ENCODE measurements at places on chromosomes 2 and 18. TPM values are rescaled to one million over a fixed set of nuclear protein-coding genes. Genes with fewer than 3 reads are reported as not detected.

DNA sequence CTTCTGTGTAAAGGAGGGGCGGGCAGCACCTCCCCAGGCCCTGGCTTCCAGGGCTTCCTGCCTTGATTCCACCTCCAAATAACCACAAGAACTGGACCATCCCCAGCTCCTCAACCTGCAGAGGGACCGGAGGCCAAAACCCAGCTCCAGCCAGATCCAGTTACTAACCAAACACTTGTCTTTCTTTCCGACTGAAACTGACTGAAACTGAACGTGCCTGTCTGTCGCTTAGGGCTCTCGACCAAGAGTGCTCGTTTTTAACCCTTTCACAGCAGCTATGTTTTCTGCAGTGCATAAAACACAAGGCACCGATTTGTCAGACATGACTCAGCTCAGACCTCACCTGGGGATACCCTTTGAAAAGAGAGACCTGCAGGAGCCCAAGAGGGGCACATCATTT lies 249.9 kb upstream of the SIX2 start:
- DNase-seq, result no peak
- H3K27me3 ChIP-seq, result no peaks in the 10 kb centered on the region
- peaks cover 26% of the 10 kb centered on the region for H3K4me1 ChIP-seq

DNA sequence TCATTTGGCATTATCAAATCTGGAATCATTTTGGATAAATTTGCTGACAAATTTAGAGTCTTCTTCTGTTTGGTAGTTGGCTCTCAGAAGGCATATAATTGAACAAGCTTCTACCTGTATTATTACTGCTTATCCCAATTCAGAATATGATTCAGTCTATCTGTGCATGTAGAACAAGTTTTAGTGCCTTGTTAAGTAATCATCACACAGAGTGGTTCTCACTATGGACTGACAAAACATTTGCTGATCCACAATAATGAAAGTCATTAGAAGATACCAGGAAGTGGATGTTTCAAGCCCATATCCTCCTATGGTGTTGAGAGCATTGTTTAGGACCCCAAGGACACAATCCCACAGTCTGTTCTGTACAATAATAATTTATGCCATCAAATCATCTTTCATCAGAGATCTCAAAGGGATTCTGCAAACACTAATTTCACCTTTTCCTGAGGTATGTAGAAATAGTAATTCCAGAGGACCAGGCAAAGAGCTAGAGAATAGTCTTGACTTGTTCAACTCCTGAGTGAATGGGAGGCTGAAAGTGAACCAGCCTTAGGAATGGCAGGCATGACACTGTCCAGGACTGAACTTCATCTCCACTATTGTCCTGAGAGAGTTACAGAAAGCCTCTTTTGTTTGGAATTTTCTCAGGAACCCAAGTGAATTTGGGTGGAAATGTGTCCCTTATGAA lies 29.6 kb upstream of the DSC1 start:
- peaks cover 7% of the 10 kb centered on the region for H3K4me1 ChIP-seq
- no peaks in the 10 kb centered on the region for H3K36me3 ChIP-seq
- no peak for DNase-seq
- no peak overlapping the region for H3K4me3 ChIP-seq
- H3K27me3 ChIP-seq, result no peaks in the 10 kb centered on the region

- no peaks in the 10 kb centered on the region for H3K36me3 ChIP-seq
- H3K4me3 ChIP-seq, result no peak overlapping the region
- no peak overlapping the region for H3K27ac ChIP-seq
These were observed 44.3 kb upstream of the CABYR start for GRCh38 chr18:24094561-24094960.

- peaks cover 3% of the 10 kb centered on the region for H3K4me1 ChIP-seq
- no peak for DNase-seq
- no peak overlapping the region for H3K4me3 ChIP-seq
- no peaks in the 10 kb centered on the region for H3K27me3 ChIP-seq
These were observed 207.8 kb downstream of the ATAD2B start for GRCh38 chr2:23718931-23719700.

GRCh38 chr2:197839327-197839726 lies 34.9 kb downstream of the PLCL1 start:
- no peak for DNase-seq
- no peak overlapping the region for H3K4me3 ChIP-seq
- no peak overlapping the region for H3K27ac ChIP-seq
- H3K27me3 ChIP-seq, result no peaks in the 10 kb centered on the region
- no peaks in the 10 kb centered on the region for H3K36me3 ChIP-seq
- H3K4me1 ChIP-seq, result no peaks in the 10 kb centered on the region

GRCh38 chr2:101080211-101081068 lies 70.7 kb downstream of the TBC1D8 start:
- no peak for DNase-seq
- H3K4me3 ChIP-seq, result no peak overlapping the region
- H3K27ac ChIP-seq, result no peak overlapping the region
- no peaks in the 10 kb centered on the region for H3K27me3 ChIP-seq
- H3K4me1 ChIP-seq, result peaks cover 7% of the 10 kb centered on the region

DNA sequence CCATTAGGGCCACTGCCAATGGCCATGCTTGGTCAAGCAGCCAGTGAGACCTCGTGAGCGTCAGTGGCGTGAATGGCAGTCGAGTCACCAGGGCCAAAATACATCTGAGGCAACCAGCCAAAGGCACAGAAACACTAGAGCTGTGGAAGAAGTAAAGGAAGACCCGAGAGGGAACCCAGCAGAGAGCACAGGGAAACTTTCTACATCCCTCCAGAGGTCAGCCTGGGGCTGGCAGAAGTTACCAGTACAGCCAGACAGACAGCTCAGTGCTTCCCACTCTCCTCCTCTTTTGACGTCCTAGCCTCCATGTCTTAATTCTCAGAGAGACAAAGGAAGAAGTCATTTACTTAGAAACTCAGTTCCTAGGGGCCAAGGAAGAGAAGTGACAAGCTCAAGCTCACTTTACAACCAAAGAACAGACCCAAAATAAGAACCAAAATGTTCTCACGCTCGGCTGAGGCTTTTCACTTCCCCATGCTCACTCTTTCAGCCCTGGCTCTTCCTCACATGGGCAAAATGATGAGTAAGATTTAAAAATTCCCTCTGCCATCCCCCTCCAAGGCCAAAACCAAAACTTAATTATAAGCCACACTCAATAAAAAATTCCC lies 8.7 kb downstream of the CYRIA start:
- peaks cover 13% of the 10 kb centered on the region for H3K4me1 ChIP-seq
- DNase-seq, result no peak
- H3K4me3 ChIP-seq, result no peak overlapping the region

GRCh38 chr2:231909631-231910030 lies 16.6 kb downstream of the NPPC start:
- no peak overlapping the region for H3K4me3 ChIP-seq
- H3K4me1 ChIP-seq, result no peaks in the 10 kb centered on the region
- H3K27me3 ChIP-seq, result no peaks in the 10 kb centered on the region
- no peaks in the 10 kb centered on the region for H3K36me3 ChIP-seq
- no peak for DNase-seq
- H3K27ac ChIP-seq, result no peak overlapping the region

- H3K27me3 ChIP-seq, result no peaks in the 10 kb centered on the region
- H3K4me1 ChIP-seq, result peaks cover 4% of the 10 kb centered on the region
- no peak overlapping the region for H3K4me3 ChIP-seq
These were observed 115.5 kb downstream of the MGAT5 start for GRCh38 chr2:134369220-134369902.

DNA sequence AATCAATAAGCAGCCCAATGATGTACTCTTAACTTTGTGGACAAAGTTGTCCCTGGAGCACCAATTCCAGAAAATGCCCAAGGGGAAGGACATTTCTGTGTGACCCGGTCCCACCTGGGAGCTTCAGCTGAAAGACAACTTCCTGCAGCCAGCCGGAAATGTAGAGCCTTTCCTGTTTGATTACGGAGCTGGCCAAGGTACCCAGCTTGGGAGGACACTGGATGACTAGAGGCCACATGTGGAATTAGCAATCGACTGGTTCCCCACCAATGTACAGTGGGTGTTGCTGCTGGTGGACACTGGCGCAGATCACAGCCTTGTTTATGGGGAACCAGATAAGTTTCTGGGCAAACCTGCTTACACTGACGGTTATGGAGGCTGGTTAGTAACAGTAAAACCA lies 53.0 kb upstream of the ZC3H15 start:
- no peaks in the 10 kb centered on the region for H3K27me3 ChIP-seq
- DNase-seq, result no peak
- H3K4me1 ChIP-seq, result no peaks in the 10 kb centered on the region
- no peaks in the 10 kb centered on the region for H3K36me3 ChIP-seq
- H3K27ac ChIP-seq, result no peak overlapping the region
- no peak overlapping the region for H3K4me3 ChIP-seq

- no peaks in the 10 kb centered on the region for H3K36me3 ChIP-seq
- H3K4me1 ChIP-seq, result no peaks in the 10 kb centered on the region
- H3K27ac ChIP-seq, result no peak overlapping the region
- no peak overlapping the region for H3K4me3 ChIP-seq
These were observed 439.3 kb downstream of the TMX3 start for GRCh38 chr18:68275616-68276015.

- H3K27ac ChIP-seq, result peak overlapping the region; percentile 71
- H3K36me3 ChIP-seq, result no peaks in the 10 kb centered on the region
- no peaks in the 10 kb centered on the region for H3K27me3 ChIP-seq
- peak overlapping the region; percentile 70 for H3K4me3 ChIP-seq
These were observed 7.6 kb upstream of the MEIS1 start for GRCh38 chr2:66427300-66427699.

DNA sequence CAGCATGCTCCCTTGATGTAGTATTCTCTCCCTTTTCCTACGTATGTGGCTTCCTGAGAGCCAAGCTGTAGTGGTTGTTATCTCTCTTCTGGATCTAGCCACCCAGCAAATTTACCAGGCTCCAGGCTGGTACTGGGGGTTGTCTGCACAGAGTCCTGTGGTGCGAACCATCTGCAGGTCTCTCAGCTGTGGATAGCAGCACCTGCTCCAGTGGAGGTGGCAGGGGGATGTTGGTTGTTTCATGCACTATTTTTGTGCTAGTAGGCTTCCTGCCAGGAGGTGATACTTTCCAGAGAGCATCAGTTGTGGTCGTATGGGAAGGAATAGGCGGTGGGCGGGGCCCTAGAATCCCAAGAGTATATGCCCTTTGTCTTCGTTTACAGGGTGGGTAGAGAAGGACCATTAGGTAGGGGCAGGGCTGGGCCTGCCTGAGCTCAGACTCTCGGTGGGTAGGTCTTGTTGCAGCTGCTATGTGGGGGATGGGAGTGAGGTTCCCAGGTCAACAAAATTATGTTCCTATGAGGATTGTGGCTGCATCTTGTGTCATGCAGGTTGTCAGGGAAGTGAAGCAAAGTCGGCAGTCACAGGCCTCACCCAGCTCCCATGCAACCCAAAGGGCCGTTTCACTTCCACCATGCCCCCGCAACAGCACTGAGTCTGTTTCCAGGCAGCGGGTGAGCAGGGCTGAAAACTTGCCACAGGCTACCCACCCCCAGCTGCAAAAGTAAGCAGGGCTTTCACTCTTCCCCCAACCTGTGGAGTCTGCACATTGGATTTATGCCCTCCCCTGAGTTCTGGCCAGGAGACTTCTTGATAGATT lies 1139.5 kb downstream of the BCL11A start:
- H3K27ac ChIP-seq, result no peak overlapping the region
- no peak for DNase-seq
- no peaks in the 10 kb centered on the region for H3K27me3 ChIP-seq
- no peaks in the 10 kb centered on the region for H3K4me1 ChIP-seq
- H3K36me3 ChIP-seq, result no peaks in the 10 kb centered on the region

DNA sequence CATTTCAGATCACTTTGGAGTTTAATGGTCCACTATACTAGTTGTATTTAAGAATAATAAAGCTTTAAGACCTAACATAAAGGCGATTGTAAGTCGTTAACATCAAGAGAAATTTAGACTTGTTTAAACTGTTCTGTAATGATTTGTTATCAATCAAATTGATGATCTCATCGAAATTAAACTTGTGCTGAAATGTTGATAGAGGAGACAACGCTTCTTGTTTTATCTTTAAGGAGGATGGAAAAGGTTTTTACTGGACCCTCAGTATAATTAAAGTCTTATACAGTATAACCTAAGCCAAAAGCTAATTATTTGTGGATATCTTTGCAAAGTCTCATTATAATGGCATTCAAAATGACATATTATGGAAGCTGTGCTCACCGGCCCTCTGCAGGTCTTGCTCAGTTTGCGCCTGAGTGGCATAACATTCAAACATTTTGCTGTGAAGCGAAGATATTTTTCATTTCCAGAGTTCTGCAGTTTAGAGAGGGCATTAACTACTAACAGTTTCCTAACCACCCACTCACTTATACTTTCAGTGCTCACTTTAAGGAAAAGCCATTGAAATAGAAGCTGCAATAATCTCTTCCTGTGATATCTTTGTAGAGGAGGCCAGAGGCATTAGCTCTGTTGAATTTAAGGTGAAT lies 1.4 kb upstream of the SERTAD2 start:
- no peak for DNase-seq
- H3K4me1 ChIP-seq, result peaks cover 21% of the 10 kb centered on the region

DNA sequence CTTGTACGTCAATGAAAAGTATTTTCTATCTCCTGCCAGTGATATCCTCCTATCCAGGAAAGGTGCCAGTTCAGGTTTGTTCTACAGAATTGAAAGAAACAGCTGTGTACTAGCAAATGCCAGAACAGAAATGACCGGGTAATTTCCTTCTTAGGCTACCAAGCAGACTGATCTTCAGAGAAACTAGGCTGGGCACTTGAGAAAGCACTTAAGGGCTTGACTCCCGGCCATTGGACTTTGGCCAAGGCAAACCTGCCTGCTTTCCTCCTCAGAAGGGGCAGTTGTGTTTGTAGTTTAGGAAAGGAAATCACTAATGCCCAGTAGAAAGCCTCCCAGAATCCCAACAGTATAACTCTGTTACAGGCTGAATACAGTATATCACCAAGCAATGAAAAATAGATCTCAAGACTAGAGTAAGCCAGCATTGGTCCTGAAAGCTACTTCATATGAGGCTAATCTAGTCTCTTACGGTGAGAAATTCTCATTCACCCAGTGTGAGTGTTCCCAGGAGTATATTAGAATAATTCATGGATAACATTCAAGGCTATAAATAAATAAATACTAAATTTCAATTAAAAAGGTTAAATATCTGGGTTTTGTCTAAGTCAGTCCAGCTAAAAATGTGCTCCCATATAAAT lies 43.0 kb upstream of the COL5A2 start:
- no peaks in the 10 kb centered on the region for H3K27me3 ChIP-seq
- no peak overlapping the region for H3K27ac ChIP-seq
- DNase-seq, result no peak
- peaks cover 6% of the 10 kb centered on the region for H3K4me1 ChIP-seq
- no peak overlapping the region for H3K4me3 ChIP-seq

The TMEM237 gene
- 27.6 TPM for total RNA-seq

The KCNG2 gene
- not detected for total RNA-seq

The TMEM17 gene
- 2.6 TPM for total RNA-seq

The PCARE gene
- not detected for total RNA-seq

The TAF4B gene
- total RNA-seq, result 20.2 TPM

The SPP2 gene
- not detected for total RNA-seq
